Stimulated activated CD8-positive, alpha-beta memory T cell treated with anti-CD3 and anti-CD28 coated beads, Interleukin-2, amount 100 ng/mL, for 48 hours (primary cell): ENCODE measurements at places on chromosomes 11 and 22.
A peak's percentile ranks its signal among the peaks of the same experiment; 100 is the strongest.

- no peak for DNase-seq
Observed at GRCh38 chr11:99117603-99118002, 96.9 kb downstream of the CNTN5 start.

DNA sequence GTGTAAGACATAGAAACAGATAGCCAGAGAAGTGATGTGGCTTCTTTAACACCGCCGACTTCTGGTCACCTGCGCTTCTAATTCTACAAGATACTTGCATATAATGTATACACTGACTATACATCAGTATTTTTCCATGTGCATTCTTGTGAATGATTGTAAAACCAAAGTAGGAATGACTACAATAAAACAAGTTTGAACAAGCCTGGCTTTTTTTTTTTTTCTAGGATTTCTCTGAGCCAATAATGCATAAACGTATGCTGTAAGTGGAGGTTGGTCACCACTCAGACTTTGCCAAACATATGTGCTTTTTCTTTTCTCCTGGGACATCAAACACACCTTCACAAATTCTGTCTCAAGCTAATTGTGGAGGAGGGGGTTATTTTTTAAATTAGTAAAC lies 237.8 kb upstream of the KIRREL3 start:
- no peak for DNase-seq

- DNase-seq, result no peak
Observed at GRCh38 chr11:99925968-99926367, 761.1 kb upstream of the ARHGAP42 start.

DNA sequence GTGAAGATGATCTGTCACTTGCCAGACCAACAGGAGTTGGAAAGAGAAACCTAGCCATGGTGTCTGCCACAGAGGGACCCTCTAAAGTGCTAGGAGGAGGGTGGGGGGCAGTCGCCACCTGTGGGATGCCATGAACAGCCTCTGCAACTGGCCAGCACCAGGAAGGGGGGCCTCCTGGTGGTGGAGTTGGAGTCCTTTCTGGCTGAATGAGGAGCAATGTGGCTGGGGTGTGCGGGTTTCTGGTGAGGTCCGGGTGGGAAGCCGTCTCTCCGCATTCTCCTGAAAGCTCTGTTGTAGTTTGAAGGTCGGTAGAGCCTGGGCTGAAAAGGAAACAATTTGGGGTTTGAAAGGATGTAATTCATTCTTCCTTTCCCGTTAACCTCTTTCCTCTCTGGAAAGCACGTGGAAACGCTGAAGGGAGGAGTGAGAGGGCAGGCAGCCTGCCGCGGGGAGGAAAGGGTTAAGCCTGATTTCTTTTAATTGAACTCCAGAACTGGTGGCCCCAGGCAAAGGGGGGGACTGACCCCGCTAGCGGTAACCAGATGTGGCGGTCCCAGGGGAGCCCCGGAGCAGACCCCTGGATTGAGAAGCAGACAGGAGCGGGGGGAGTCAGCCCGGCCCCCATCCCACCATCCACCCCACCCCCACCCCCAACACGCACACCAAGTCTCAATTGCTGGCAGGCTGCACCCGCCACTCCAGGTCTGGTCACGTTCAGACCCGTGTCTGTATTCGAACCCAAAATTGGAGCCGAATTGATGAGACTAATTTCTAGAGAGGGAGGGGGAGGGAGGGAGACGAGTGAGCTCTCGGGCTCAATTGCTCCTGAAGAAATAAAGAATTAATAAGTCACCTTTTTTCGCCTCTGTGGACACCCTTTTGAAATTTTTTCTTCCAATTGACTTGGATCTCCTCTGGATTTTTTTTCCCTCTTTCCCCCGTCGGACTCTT lies 1.8 kb upstream of the FLI1 start:
- DNase-seq, result no peak

GRCh38 chr11:34358728-34359547 lies 1.1 kb upstream of the ABTB2 start:
- peak; percentile 44 for DNase-seq

GRCh38 chr11:109554951-109555350 lies 133.0 kb downstream of the C11orf87 start:
- DNase-seq, result no peak

DNA sequence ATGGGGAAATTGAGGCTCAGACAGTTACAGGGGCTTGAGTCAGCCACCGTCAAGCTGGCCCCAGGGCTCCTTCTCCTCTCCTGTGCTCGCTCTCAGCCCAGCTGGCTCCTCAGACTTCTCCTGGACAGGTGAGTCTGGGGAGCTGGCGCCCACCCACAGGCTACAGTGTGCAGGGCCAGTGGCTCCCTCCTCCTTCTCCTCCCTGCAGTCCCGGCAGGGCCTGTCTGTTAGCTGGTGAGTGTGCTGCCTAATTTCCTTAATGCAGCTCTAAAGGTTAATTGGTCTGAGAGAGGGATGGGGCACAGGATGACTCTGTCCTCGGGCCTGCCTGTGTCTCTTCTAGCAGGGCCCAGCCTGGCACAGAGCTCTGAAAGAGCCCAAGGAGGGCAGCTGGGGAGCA lies 31.7 kb downstream of the LMO1 start:
- DNase-seq, result no peak

GRCh38 chr11:104095791-104096190 lies 59.4 kb downstream of the DDI1 start:
- no peak for DNase-seq

- no peak for DNase-seq
Observed at GRCh38 chr11:72227316-72228228, 3.0 kb downstream of the INPPL1 start.

DNA sequence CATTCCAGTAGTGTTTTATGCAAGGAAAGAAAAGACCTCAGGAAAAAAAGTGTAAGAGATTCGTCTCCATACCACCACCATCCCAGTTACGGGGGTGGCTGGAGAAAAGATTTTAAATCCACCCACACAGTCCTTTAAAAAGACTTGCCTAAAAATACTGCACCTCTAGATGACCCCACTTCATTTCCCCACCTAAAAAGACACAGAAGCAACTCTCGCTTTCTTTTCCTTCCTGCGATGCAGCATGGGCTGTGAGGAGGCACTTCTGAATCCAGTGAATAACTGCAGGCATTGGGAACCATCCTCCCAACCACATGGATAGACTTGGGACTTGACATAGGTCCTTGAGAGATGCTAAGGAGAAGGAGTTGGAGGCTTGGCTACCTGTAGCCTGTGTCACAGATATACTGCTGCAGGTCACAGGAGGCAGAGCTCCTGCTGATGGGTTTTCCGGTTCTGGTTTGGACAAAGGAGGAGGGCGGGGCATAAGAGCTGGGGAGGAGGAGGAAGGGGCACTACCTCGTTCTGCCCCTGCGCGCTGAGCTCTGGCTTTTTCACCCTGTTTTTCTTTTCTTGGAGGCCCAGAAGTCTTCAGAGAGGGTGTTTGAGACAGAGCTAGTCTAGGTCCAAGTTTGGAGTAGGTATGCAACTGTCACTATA lies 285.9 kb downstream of the NTM start:
- DNase-seq, result no peak

DNA sequence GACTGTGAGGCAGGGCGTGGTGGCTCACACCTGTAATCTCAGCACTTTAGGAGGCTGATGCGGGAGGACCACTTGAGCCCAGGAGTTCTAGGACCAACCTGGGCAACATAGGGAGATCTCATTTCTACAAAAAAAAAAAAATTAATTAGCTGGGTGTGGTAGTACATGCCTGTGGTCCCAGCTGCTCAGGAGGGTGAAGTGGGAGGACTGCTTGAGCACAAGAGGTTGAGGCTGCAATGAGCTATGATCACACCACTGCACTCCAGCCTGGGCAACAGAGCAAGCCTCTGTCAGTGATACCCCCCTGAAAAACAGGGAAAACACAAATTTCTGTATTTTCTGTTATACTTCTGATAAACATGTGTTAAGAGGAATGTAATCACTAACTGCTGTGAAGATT lies 57.8 kb upstream of the ARHGAP32 start:
- no peak for DNase-seq

DNA sequence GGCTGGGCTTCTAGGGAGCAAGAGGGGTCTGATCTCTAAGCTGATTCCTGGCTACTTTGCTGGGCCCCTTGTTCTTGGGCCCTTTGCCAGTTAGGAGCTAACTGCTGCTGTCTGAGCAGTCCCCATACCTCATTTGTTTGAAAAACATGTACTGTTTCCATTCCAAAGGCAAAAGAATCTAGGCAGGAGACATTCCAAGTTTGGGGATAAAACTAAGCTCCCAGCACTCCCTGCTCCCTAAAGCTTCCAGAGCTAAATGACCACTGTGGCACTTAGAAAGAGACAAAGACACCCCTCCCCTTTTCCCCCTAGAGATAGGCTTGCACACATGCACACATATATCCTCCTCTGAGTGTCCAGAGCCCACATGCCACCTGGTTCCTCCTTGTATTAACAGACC lies 22.7 kb upstream of the RRM1 start:
- no peak for DNase-seq

DNA sequence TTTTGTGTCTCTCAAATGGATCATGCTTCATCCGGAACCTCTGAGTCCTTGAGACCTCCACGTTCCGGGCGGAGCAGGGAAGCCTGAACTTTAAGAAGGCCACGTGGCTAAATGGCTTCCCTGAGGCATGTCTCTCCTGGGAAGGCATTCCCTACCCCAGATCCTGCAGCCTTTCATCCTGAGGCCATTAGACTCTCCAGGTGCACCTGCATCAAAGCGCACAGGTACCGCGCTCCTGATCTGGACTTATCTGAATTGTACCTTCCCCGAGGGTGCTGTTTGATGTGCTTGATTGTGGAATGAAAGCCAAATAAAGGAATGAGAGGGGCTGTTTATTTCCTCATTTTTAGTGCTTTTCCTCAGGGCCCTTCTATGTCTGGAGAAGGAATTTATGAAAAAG lies 22.5 kb downstream of the C22orf31 start:
- no peak for DNase-seq

GRCh38 chr11:129723761-129724162 lies 91.9 kb upstream of the TMEM45B start:
- DNase-seq, result no peak

DNA sequence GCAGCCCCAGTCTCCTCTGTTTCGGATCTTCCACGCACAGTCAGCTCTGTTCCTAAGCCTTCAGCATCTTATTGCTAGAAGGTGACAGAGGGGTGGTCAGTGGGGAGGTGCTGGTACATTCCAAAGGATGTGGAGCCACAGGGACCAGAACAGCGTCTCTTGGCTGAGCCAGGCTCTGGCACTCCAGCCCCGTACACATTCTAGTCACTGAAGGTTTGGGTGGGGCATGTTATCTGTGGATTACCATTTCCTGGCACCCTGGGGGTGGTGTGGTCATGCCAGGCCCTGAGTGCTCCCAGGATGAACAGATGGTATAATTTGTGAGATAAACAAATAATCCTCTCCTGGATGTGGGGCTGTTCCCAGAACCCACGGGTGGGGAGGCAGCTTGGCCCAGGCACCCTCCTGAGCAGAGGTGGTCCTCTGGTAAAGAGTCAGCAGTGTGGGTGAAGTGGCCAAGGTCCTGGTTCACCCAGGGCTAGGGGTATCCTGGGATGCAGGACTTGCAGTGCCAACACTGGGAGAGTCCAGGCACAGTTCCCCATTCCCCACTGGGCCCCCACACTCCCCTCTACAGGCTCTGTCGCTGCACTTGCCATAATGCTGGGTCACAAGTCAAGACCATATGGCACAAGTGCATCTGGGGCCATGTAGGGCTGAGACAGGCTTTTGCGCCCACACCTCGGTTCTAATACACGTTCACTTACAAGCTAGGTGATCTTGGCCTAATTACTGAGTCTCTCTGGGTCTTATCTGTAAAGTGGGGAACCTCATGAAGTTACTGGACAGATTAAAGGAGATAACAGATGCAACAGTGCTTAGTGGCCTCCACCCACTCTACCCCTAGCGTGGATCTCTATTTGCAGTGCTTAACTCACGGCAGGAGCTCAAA lies 33.0 kb downstream of the DKK3 start:
- no peak for DNase-seq

DNA sequence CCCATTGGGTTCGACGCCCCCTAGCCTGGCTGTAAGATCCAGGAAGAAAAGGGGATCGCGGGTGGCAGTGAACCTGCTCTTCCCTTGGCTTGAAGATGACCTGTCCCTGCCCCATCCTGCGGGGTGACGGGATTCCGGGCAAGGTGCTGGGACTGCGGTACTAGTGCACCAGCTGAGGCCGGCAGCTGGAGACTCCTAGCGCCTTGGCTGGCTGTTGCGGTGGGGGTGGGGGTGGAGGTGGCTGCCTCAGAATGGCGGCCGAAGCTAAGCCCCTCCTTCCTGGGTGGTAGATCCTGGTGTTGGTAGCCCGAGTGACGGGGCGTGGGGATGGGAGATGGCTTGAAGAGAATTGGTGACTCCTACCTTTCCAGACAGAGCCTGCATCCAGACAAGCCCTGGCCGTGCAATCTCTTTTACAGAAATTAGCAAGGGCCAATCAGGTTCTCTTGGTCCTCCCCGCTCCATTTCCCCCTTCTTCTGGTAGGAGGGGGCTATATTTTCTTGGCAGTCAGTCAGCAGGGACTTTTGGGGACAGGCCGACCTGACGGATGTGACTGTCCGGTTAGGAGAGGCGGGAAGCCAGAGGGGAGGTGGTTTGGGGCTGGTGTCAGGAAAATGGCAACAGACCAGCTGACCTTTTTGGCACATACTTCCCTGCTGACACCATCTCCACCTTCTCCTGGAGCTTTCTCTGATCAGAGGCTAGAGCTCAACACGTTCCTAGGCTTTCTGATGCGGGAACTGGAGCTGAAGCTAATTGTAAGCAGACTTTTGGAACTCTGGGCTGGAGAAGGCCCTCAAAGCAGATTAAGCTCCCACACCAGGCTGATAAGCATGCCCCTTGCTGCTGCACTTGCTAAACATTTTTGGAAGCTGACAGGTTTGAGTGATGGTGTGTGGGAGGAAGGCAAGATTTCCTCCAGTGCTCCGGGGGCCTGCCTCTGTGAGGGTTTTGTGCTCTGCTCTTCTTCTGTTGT lies 2.0 kb downstream of the NAV2 start:
- no peak for DNase-seq

DNA sequence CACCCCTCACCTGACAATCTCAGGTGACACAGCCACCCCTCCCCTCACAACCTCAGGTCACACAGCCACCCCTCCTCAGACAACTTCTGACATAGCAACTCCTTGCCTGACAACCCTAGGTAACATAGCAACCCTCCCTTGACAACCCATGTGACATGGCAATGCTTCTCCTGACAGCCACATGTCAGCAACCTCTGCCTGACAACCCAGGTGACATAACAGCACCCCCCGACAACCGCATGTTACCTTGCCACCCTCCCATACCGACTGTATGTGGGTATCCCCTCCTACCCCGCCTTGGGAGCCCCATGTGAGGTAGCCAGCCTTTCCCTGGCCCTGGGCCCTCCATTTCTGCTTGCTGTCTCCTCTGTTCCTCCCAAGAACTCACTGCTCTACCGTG lies 77.7 kb upstream of the B3GAT1 start:
- no peak for DNase-seq

DNA sequence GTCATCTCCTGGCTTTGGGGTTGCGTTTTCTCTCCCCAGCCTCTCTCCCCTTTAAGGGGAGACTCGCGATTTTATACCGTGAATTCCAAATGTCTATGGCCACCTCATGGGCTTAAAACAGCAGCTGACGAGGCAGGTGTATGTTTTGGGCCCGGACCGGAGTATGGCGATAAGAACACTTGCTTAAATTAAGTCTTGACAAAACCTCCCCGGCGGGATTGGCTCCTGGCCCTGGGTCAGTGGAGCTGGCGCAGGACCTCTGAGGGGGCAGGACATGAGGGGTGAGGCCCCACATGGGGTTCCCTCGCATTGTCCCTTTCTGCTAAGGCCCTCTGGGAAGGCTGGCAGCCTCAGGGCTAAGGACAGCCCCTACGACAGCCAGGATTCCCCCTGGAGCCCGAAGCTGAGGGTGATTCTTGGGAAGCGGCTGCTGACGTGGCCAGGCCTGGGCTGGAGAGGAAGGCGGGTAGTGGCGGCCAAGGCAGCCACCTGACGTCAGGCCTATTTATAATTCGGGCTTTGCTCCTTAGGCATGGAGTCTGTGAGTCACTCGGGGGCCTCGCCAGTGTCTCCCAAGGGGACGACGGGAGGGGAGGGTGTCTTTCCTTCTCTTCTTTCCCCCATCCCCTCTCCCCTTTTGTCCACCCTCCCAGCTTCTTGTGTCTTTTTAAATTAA lies 12.7 kb downstream of the MYO18B start:
- no peak for DNase-seq
